ENCODE measurements at places on chromosomes 11 and 22.
A peak's percentile ranks its signal among the peaks of the same experiment; 100 is the strongest.

DNA sequence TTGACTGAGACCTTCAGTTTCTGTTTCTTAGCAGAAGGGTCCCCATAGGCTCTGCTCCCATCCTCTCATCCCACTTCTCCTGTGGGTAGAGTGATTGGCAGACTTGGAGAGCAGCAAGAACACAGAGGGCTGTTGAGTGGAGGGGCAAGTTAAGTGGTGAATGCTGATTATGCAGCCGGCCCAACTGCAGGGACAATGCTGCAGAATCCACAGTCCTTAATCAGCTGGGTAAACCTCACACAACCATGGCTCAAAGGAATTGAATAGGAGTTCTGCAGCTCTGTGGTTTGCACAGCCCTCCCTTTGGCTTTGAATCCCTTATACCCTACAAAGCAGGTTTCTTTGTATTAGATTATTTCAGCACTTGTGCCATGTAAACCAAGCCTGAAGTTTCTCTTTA lies 161.1 kb downstream of the NAV2 start:
- no peak for DNase-seq

GRCh38 chr11:121563900-121564822 lies 111.4 kb upstream of the SORL1-AS1 start:
- no peak for DNase-seq

- peak; percentile 33 for DNase-seq
Observed at GRCh38 chr11:64028398-64029115, 7.2 kb upstream of the FLRT1 start.

- DNase-seq, result no peak
Observed at GRCh38 chr11:131033151-131033651, 116.9 kb upstream of the SNX19 start.

GRCh38 chr11:109432105-109432504 lies 10.1 kb downstream of the C11orf87 start:
- DNase-seq, result no peak

- no peak for DNase-seq
Observed at GRCh38 chr22:43441751-43442150, 29.9 kb downstream of the MPPED1 start.

GRCh38 chr11:2816941-2817421 lies 68.6 kb downstream of the CDKN1C start:
- DNase-seq, result no peak

DNA sequence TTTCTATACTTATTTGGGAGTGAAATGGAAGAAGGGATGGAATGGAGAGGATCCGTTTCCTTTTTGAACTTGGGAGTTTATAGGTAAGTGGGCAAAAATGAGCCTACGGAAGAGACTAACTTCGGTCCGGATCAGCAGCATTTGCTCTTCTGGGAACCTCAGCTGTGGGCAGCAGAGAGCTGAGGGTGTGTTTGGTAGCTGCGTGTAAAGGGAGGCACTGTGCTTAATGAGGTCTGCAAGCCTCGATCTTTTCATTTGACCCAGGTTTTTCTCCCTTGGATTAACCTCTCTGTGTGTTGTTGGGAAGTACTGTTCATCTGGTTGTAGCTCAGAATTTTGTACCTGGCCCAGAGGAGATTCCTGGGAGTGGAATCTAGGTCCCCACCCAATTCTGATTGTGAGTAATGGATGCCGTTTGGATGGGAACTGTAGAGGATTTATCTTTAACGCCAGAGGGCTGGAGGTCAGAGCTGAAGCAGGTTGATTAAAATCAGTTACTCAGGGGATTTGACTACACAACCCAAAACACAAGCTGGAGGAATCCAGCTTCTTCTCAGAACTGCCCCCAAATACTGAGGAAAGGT lies 201.6 kb upstream of the SORL1-AS1 start:
- no peak for DNase-seq

- DNase-seq, result no peak
Observed at GRCh38 chr22:50084080-50084477, 1.1 kb downstream of the MLC1 start.

DNA sequence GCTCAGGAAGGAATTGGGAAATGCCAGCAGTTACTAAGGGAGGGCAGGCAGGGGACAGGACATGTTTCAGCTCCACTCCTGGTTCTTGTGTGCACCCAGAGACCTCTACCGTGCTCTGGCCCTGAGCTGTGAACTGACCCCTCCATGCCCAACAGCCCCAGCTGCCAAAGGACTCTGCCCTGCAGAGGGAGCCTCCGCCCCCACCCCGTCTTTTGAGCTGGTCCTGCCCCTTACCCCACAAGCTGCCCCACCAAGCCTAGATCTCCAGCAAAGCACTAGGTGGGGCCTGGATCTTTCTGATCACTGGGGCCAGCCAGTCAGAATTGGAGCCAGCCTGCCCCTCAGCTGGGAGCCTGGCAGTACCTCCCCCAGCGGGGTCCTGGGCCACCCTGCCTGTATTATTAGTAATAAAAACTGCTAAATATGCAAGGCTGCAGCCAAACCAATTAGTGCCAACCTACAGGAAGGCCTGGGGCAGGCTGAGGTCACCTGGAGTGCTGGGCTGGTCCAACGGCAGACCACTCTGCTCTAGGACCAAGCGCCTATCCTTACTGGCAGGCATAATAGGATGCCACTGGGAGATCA lies 23.9 kb upstream of the DRICH1 start:
- DNase-seq, result no peak

DNA sequence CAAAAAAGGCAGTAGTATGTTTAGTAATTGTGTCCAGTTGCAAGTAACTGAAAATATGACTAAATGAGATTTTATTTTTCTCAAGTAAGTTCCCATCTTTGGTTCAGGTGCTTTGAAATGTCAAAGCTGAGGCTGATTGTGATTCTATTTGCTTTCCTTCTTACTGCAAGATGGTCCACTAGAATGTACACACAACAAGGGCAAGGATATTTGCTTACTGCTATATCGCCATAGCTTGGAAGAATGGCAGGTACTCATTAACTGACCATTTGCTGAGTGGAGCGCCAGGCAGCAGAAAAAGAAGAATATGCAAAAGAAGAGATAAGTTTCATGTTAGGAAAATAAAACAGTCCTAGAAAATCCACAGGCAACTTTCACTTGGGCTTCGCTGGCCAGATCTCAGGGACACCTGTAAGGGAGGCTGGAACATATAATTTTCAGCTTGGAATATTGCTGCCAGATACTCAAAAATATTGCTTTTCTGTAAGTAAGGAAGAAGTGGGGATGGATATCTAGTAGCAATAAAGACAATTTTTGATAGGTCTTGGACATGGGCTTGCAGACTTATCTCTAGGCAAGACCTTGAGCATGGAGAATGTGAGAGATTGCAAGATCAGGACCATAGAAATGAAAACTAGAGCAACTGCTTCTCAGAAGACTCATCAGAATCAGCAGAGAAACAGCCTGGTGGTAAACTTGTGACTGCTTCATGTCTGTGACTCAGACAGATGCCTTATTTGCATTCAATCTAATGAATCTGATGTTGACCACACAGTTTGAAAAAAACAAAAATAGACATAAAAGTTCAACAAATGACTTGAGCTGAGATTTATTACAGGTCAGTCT lies 44.8 kb upstream of the OR9Q1 start:
- DNase-seq, result no peak

- DNase-seq, result no peak
Observed at GRCh38 chr22:41732096-41732772, 32.9 kb downstream of the MEI1 start.

DNA sequence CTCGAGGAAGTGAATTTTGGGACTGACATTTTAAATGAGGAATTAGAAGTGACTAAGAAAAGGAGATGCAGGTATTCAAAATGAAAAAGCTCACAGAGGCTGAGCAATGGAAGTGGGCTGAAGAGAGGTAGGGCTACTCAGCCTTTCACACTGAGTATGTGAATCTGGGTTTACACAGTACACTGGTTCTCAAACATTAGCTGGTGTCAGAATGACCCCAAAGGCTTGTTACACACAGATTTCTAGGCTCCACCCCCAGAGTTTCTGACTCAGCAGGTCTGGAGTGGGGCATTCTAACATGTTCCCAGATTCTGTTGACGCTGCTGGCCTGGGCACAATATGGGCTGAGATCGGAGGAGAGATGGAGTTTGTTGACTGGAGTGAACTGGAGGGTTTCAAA lies 32.8 kb downstream of the CADM1 start:
- DNase-seq, result no peak

DNA sequence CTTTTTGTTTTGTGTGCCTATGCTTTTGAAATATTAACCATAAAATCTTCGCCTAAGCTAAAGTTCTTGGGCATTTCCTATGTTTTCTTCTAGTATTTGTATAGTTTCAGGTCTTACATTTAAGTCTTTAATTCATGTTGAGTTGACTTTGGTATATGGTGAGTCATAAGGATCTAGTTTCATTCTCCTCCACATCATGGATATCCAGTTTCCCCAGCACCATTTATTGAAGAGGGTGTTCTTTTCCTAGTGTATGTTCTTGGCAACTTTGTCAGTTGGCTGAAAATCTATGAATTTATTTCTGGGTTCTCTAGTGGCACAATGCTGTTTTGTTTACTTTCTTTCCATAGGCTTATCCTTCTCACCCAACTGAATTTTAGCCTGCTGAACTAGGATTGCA lies 49.0 kb downstream of the CTSC start:
- no peak for DNase-seq

GRCh38 chr11:127238321-127238720 lies 237.8 kb upstream of the KIRREL3 start:
- no peak for DNase-seq

DNA sequence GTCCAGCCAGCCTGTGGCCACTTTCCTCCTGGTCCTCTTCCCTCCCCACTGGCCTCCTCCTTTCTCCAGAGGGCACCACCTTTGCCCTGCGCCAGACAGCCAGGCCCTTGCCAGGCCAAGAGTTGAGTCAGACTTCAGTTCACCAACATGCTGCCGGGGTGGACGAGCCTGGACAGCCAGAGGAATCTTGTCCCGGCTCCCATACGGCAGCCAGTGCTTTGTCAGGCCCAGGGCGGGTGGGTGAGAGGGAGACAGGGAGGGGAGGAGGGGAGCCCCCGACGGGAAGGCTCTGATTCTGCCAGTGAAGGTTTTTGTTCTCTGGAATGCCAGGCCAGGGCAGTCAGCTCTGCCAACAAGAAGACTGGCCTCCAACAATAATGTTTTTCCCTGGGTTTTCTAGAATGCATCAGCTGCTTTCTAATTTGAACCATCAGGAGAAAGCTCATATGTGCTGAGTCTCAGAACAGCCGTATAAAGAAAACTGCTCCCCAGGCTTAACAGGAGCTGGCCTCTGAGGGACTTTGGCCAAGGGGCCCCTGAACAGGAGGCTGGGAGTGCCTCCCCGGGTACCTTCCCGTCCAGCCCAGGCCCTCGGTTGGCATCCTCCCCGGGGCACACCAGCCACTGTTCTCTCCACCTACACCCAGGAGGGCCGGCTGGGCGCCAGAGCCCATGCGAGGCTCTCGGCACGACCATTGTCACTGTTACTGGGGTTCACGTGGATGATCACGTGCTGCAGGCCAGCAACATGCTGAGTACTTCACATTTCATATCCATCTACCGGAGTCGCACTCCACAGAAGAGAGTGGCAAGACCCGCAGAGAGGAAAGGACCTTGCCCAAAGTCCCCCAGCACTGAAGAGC lies 28.6 kb downstream of the LIF start:
- DNase-seq, result peak; percentile 24

DNA sequence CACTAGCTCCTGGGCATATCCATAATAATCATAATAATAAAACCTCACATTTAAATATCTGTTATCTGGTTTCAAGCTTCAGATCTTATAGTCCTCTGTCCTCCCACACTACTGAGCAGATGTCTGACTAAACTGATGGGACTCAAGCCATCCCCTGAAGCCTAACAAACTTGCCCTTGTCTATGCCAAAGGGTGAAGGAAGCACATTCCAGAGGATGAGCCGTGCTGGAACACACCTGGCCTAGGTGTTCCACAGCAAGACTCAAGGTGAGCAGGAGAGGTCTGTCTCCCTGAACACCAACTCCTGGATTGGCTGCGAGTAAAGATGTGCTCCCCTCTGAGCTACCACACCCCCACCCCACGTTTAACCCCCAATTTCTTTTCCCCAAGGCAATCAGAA lies 14.7 kb downstream of the SCUBE2 start:
- no peak for DNase-seq

DNA sequence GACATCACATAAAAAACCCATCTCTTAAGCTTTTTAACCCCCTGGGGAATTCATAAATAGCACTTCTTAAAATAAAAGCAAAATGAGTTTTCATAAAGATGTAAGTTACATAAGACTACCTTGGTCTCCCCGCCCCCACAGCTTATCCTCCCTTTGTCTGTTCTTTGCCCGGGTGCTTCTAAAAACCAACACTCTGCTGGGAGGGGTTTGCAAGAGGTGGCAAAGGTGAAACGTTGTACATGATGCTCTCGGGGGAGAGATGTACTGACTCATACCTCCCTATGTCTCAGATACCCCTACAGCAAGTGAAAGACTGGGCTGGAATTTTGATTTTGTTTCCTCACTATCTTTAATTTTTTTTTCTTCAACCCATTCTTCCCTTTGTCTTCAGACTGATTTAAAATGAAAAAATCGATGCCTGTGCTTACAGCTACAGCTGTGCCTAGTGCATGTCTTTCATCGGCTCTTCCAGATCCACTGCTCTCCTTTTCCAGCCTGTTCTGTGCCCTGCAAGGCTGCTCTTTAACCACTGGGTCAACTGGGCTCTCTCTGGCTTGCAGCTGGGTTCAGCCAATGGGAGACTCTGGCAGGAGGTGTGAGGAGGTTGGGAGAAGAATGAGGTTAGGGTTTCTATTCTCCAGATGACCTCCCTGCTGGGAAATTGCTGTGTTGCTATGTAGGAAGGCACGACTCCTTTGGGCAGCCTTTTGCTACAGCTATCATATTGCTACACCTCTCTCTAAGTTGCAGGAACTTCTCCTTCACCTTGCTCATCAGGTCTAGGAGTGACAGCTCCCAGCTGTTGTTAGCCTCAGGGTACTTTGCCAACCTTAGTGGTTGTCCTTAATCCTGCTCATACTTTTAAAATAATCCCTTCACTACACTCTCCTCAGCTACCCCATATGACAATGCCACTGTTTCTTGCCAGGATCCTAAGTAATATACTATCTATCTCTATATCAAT lies 266.5 kb downstream of the TENM4 start:
- DNase-seq, result peak; percentile 85

GRCh38 chr11:86390487-86390886 lies 15.8 kb downstream of the CCDC81 start:
- no peak for DNase-seq

DNA sequence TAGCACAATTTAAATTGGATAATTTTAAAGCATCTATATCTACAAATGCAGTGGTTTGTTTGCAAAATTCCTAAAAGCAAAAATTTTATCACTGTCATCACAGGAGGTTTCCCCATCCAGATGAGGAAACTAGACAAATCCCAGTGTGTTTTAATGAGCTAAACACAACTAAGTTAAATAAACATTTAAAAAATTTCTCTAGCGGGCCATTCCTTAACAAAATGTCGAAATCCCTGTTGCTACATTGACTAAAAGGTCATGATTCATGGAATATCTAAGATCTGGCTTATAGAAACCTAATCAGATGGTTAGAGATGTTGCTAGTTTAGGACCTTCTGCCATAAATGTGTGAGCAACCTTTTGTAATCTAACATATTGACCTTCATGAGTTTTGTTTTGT lies 107.3 kb upstream of the BDNF start:
- DNase-seq, result no peak

GRCh38 chr11:87366763-87367405 lies 329.1 kb downstream of the TMEM135 start:
- DNase-seq, result no peak
